ENCODE measurements at places on chromosomes 1 and 21.

GRCh38 chr1:191490303-191490702 is 668.0 kb upstream of the RGS18 start:
- DNase-seq = no peak

DNA sequence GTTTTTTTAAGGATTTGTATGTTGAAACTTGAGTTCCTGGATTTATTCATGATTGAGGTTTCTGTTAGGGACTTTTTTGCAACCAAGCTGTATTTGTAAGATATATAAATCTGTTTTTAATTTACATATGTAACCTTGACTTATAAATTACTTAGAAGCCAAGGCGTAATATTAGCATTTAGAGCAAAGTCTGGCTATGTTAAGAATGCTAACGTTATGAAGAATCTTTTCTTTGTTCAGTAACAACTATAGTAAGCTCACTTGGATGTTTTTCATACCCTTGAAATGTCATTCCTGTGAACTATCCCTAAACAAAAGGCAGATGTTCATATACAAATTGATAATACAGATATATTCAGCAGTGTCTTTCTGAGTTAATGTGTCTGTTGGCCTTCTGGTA is 155.3 kb downstream of the MAGI3 start:
- DNase-seq = no peak

GRCh38 chr1:164823486-164824279 is 264.7 kb downstream of the PBX1 start:
- DNase-seq = no peak

DNA sequence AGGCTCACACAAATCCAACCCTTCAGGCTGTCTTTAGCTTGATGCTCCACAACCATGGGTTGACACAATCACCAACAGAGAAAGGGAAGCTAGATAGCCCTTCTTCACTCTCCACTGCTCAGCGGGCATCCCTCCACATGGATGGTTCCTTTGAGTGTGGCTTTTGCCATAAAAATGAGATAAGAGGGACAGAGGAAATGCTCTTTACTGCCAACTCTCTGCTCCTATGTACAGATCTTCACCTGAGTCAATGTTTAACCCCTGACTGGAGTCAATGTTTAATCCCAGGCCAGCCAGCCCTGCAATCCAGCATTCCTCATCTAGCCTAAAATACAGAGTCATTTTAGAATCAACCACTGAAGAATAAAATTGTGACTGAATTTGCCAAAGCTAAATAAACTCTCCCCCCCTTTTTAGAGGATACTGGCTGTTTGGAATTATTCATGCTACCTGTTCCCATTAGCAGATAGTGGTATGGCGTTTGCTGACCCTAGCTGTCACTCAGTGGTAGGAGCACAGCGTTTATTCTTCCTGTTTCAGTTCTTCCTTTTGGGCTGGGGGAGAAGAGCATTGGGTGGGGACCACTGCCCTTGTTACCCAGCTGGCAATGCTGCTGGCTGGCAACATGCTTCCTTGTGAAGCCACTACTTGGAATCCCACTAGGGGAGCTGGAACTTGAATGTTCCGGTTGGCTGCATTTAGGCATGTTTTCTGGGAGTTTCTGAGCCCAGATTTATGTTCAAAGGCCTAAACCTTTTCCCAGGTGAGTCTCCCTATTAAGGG is 5.2 kb upstream of the PIGR start:
- no peak for DNase-seq

DNA sequence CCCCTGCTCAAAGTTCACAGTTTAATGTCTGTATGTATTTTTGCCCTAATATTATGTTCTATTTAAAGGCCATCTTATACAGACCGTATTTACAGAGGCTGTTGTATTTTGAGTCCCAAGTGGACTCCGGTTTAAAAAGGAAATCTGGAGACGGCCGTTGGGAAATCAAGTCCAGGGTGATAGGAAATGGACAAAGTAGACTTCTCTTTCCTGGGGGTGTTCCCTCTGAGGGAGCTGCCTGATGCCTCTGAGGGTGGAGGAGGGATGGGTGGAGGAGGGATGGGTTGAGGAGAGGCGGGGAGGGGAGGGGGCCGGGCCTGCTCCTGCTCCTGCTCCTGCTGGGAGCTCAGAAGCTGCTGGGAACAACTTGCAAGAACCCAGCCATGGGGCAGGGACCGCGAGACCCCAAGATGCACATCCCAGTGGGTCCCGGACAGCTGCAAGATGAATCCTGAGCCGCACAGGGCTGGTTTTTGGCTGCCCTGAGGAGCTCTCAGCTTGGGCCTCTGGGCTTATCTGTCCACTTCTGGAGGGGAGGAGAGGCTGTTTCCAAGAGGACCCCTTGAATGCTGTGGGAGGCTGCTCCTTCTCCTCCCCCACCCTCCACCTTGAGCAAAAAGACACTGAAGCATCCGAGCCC is 12.0 kb upstream of the ACTL8 start:
- DNase-seq = no peak

DNA sequence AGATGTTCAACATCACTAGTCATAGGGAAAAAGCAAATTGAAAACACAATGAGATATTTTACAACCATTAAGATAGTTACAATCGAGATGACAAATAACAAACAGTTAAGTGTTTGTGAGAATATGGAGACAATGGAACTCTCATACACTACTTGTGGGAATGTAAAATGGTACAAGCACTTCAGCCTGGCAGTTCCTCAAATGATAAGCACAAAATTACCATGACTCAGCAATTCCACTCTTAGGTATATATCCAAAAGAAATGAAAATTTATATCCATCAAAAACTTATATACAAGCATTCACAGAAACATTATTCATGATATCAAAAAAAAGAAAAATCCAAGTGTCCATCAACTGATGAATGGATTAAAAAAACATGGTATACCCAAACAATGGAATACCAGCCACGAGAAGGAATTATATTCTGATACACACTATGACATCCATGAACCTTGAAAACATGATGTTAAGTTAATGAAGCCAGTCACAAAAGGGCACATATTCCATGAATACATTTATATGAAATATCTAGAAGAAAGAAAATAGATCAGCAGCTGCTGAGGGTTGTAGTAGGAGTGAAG is 76.4 kb downstream of the EVI5 start:
- DNase-seq = no peak

DNA sequence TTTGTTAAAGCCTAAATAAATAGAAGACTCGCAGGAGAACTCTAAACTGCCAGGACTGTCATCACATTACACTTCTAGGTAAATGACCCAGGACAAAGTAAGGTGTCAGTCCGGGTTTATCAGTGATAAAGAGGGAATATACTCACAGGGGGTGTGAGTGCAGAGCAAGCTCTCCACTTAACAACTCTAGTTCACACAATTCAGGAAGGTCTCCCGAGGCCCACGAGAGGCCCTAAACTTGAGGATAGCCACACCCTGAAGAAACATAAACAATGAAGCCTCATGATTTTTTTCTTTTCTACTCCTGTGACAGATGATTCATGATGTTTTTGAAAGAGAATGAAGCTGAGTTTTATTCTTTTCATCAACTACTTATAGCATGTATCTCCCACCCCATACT is 65.6 kb upstream of the EXO1 start:
- DNase-seq = no peak

DNA sequence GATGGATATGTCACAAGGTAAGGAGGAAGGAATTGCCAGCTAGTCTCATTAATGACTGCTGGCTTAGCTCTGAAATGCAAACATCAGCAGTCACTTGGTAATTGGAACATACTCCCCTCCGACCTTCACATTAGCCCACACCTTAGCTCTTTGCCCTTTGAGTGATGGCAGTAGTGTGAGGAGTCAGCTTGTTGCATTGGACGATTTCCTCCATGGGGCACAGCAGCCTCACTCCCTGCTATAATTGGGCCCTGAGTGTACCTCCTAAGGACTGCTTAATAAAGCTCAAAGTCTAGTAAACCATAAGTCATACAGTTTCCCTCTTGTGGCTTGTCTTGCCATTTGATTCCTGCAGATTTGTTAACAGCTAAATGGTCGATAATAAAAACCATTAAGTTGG is 19.4 kb downstream of the METTL13 start:
- no peak for DNase-seq

GRCh38 chr1:25580927-25581326 is 35.7 kb upstream of the MAN1C1 start:
- DNase-seq = no peak

All from activated CD4-positive, alpha-beta T cell treated with anti-CD3 and anti-CD28 coated beads, Interleukin-2, Interleukin-4, amounts not matched to agents 100 ng/mL and 50 ng/mL, durations not matched to agents 16 hours and 8 hours (primary cell).